Stimulated activated naive CD4-positive, alpha-beta T cell (primary cell): ENCODE measurements at places on chromosomes 11 and 22.

- no peak for DNase-seq
Measured at GRCh38 chr11:43130616-43131015, 181.2 kb upstream of the API5 start.

DNA sequence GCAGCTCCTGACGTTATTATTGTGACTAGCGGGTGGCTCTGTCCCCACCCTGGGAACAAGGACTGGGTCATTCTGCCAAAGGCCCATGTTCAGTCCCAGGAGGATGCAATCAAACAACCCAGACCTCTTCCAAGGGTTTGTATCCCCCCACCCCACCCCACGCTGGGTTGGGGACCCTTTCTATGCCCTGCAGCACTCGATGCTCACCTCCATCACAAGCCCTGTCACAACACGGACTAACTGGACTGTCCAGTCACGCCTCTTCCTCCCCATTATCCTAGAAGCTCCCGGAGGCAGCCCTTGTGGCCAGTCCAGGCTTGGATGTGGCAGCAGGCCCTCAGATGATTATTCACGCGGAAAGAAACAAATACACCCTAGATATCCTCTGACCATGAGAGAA, 3.7 kb downstream of the SHANK2 start:
- DNase-seq = no peak

GRCh38 chr11:79155237-79155636, 285.6 kb downstream of the TENM4 start:
- DNase-seq = no peak

GRCh38 chr11:122341477-122341876, 225.5 kb upstream of the BLID start:
- DNase-seq = no peak

- no peak for DNase-seq
Measured at GRCh38 chr11:112334381-112334780, 73.7 kb upstream of the PLET1 start.

DNA sequence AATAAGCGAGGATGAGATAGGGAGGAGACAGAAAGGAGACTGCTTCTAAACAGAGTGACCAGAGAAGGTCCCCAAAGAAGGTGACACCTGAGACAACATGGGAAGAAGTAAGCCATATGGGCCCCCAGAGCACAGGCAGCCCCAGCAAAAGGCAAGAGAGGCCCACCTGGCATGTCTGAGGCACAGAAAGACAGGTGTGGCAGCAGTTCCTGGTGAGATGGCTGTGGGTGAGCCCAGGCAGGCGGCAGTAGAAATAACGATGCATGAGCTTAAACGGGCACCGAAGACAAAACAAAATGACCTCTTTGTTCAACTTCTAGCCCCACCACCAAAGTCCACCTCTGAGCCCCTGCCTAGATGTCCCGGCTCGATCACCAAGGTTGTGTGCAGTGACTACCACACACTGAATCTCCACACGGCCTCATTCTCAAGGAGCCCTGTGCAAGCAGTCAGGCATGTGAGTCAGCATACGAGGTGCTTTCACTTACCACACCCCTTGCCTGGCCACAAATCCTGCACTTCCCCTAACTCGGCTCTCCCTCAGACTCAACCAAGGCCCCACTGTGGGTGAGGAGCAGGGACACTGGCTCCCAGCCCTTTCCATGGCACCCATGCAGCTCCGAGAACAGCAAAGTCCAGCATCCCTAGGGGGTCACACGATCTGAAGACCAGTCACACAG, 77.6 kb downstream of the PACSIN2 start:
- DNase-seq = no peak

DNA sequence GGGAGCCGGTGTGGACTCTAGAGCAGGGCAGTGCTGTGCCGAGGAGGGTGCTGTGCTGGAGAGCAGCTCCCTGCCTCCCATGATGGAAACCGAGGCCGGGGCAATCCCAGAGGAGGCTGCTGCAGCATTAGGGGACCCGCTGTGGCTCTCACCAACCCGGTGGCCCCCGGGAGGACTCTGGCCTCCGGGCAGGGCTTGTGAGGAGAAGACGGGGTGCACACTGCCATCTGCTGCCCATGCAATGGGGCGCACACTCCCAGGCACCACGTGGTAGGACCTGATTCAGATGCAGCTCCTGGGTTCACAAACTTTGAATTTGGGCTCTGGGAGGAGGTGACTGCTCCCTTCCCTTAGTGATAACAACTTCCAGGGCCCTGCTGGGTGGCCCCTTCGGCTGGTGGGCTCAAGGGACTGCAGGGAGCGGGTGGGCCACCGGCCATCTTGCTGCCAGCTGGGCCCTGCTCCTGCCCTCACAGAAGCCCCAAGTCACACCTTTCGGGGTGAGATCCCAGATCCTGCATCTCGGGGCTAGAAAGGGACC, 93.8 kb upstream of the FGF3 start:
- DNase-seq = no peak
